ENCODE measurements at places on chromosomes 2 and 18.

DNA sequence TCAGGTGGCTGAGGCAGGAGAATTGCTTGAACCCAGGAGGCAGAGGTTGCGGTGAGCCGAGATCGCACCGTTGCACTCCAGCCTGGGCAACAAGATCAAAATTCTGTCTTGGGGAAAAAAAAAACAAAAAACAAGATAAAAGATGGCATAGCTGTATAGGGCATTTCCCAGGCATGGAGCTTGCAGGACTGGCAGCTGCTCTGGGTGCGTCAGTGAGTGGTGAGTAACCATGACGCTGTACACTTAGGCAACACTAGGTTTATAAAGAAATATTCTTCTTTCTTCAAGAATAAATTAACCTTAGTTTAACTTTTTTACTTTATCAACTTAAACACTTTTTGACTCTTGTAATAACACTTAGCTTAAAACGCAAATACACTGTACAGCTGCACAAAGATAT lies 15.4 kb downstream of the TGOLN2 start:
- no peak for DNase-seq

DNA sequence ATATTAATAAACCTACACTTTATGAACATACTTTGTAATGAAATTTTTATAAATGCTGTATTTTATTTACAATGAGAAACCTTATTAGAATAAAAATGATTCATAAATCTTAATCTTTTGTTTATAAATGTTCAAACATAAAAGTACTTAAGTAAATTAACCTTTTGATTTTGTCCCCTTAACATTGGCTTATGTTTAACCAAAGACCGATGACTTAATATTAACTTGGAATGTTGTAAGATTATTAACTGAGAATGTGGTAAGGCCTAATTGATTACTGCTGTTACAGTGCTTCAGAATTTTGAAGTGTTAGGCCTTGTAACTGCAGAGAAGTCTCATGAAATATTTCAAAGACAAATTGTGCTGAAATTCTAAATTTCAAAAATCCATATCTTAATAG lies 5.7 kb downstream of the CPS1 start:
- DNase-seq: no peak

GRCh38 chr18:23871410-23871809 lies 143.1 kb upstream of the TTC39C start:
- peak; percentile 37 for DNase-seq

DNA sequence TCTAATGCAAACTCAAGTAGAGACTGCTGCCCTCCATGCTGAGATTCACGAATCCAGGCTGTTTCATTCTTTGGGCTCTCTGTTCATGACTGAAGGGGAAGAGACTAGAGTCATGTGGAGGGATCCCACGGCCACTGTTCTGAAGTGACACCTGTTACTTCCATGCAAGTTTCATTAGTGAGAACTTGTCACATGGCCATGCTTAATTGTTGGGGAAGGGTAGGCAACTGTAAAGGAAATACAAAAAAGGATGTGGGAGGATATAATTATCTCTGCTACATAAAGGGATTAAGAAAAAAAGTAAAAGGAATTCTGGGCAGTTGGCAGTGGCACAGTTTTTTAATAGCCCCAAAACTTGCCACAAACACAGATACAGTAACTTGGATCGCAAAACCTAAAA lies 28.0 kb upstream of the PSME4 start:
- DNase-seq: no peak

GRCh38 chr2:175442441-175442840 lies 260.9 kb upstream of the ATP5MC3 start:
- no peak for DNase-seq

GRCh38 chr2:159650574-159650973 lies 34.2 kb upstream of the BAZ2B start:
- no peak for DNase-seq

DNA sequence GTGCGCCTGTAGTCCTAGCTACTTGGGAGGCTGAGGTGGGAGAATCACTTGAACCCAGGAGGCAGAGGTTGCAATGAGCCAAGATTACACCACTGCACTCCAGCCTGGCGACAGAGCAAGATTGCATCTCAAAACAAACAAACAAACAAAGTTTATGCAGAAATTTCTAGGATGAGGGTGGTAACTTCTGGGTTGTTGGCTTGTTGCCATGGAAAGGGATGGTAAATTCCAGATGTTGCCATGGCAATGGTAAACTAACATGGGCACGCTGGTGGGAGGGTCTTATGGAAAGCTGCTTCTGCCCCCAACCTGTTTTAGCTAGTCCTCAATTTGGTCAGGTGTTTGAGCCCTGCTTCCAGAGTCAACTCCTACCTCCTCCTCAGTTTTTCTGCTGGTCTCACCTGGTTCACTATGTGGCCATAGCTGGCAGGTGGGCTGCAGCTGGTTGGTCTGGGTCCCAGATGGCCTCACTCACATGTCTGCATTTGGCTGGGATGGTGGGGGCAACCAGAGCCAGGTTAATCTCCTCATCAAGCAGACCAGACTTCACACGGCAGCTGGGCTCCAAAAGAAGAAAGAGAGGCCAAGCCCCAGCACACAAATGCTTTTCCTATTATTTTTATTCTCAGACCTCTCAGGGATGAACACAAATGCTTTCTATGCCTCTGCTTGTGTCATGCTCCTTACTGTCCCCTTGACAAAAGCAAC lies 26.6 kb upstream of the TEX44 start:
- DNase-seq: no peak

GRCh38 chr2:168392024-168392423 lies 64.0 kb upstream of the CERS6 start:
- no peak for DNase-seq

- DNase-seq: no peak
Observed at GRCh38 chr2:178777577-178777976, 29.6 kb downstream of the TTN start.

GRCh38 chr18:10322435-10322834 lies 132.0 kb upstream of the APCDD1 start:
- no peak for DNase-seq

GRCh38 chr2:218780046-218780445 lies 1.9 kb upstream of the CYP27A1 start:
- no peak for DNase-seq

DNA sequence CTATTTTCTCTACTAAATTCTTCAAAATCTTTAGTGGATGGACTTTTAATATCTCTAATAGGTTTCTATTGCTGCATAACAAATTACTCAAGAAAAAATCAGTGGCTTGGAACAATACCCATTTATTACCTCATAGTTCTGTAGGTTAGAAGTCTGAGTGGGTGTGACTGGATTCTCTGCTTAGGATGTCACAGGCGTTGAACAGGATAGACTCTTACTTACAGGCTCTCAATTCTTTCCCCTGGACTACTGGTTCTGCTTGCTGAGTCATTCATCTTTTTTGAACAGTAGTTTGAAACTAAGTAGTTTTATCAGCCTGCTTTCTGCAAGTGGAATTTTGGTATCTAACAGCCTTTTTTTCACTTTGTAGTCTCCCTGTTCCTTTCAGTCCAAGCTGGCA lies 265.4 kb downstream of the ZNF385B start:
- DNase-seq: no peak

GRCh38 chr2:14717131-14717530 lies 84.6 kb downstream of the LRATD1 start:
- no peak for DNase-seq

- DNase-seq: no peak
Observed at GRCh38 chr2:235216901-235217300, 265.1 kb downstream of the SH3BP4 start.

- DNase-seq: no peak
Observed at GRCh38 chr2:134360745-134361487, 107.0 kb downstream of the MGAT5 start.

DNA sequence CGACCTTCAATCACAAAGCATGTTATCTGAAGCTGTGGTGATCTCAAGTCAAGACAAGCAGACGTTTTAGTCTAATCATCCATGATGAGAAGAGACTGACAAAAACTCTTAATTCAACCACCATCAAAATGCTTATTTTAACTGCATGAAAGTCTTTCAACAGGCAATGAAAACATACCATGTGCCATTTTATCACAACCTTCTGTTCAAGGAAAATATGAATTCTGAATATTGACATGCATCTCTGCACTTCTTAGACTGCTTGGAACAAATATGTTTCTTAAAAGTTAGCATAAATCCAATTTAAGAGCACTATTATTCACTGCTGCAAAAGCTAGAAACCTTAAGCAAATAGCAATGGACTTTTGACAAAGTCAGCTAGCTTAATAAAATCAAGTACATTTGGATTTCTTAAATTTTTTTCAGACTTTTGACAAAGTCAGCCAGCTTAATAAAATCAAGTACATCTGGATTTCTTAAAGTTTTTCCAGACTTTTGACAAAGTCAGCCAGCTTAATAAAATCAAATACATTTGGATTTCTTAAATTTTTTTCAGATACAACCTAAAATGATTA lies 70.9 kb downstream of the OLA1 start:
- no peak for DNase-seq

DNA sequence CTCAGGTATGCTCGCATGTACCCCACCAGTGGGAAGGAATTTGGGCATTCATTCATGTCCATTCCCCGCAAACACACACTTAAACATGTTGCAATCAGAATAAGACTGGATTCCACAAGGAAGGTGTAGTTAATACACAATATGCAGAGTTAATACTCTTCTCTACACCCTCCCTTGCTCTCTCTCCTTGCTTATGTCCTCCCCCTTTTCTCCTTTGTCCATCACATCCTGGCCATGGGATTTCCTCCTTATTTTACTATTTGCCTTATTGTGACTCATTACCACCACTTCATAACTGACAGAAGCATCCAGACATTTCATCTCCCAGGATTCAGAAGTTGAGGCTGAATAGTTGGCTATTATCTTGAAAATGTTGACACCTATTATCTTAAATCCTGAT lies 473.8 kb upstream of the SPHKAP start:
- DNase-seq: no peak

- DNase-seq: no peak
Observed at GRCh38 chr2:208297961-208298360, 31.9 kb downstream of the PIKFYVE start.

GRCh38 chr2:160411167-160411566 lies 82.4 kb downstream of the RBMS1 start:
- DNase-seq: no peak

DNA sequence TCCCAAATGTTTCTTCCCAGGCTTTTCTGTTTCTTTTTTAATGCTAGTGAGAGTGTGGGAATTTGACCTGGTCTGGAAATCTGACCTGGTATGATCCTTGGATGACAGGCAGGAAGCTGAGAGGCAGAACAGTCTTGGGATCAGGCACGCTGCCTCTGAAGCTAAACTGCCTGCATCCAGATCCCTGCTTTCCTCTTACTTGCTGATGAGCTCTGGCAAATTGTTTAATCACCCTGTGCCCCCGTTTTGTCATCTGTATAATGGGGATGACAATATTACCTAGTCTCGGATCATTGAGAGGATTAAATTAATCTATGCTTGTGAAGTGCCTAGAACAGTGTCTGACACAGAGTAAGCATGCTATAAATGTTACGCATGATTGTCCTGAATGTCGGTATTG lies 3.3 kb downstream of the KLHL23 start:
- no peak for DNase-seq

- DNase-seq: no peak
Observed at GRCh38 chr2:42169874-42170521, 845 bp downstream of the EML4 start.

DNA sequence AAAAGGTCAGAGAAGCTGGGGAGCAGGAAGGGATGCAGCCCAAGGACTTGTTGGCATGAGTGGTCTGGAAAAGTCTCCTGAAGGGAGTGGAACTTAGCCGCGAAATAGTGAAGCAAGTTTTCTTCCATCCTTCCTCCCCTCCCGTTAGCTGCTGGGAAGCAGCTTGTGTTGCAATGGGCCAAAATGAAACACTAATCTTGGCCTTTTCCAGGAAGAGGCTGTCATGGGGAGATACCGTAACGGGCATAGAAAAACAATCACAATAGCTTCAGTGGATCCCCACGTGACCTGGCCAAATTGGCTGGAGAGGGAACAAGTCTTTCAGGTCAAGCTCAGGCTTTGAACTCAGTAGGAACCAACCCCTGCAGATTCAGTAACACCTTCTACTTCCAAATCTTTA lies 49.3 kb downstream of the SEMA4F start:
- DNase-seq: no peak

DNA sequence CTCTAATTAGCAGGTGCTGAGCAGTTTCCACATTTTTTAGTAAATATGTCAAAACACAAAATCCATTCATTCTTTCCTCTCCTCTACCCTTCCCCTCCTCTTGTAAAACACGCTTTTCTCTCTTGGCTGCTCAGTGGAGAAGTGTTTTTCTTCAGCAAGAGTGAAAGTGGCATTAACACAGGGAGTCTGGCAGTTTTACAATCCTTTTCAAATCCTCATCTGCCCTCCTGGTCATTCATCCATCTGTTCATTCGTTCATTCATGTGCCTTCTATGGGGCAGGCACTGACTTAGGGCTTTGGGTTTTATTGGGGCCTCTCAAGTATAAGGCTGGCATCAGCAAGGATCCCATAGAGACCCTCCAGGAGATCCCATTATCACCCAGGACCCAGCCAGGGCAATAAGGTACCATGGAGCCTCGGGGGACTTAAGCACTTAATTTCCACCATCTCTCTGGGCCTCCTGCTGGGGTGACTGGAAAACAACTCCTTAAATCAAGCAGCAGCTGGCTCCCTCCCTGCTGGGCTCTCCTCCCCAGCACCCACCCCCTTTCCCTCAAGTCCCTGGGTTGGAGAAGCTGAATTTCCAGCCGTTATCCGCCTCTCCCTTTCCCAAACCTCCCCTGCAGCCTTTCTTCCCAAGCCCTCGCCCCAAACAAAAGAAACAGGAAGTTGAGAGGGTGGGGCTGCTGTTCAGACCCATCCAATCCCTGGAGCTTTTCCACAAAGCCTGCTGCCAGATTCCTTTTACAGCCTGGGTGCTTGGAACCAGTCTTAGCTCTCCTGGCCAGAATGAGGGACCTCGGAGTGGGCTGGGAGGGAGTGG lies 32.6 kb downstream of the MARCHF4 start:
- no peak for DNase-seq

DNA sequence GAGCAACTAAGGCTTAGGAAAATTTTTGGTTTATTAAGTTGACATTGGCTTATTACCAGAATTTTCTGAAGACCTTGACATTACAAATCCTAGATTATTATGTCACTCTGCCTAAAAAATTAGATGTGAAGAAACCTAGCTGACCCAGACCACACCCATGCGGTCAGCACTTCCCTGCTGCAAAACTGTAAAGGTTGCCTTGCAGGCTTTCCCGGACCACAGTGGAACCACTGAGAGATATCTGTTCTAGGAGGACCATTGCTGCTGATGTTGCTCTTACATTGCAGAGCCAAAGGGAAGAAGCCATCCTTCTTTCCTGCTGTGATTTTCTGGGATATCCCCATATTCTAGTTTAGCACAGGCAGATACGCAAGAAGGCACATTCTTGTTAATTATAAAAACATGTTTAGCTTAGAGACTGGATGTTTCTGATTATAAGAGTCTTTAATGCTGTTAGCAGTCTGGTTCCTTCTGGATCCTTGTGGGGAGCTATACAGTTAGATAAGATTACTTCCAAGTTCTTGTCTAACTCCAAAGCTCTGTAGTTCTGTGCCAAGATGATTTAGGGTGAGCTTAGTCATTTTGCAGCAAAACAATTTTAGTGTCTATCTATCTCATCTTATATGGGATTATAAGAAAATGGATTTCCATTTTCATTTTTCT lies 70.2 kb downstream of the AOX1 start:
- no peak for DNase-seq

Data from activated naive CD4-positive, alpha-beta T cell treated with anti-CD3 and anti-CD28 coated beads, Interleukin-2, amount 50 U/mL, for 16 hours (primary cell).